ENCODE measurements at places on chromosomes 6 and 20. TPM values are rescaled to one million over a fixed set of nuclear protein-coding genes. Genes with fewer than 3 reads are reported as not detected.

Gene CNBD2
- 13.5 TPM for polyA plus RNA-seq

Gene LTA
- 0.14 TPM for polyA plus RNA-seq

Gene CYP39A1
- 3.2 TPM for polyA plus RNA-seq

Gene GJA1
- 21.5 TPM for polyA plus RNA-seq

Gene KIFC1
- polyA plus RNA-seq = 15.0 TPM

Gene TRIM26
- 40.2 TPM for polyA plus RNA-seq

Gene SNPH
- 0.92 TPM for polyA plus RNA-seq

Gene TRAM2
- 1.8 TPM for polyA plus RNA-seq

Gene RANBP9
- polyA plus RNA-seq = 123 TPM

Gene COX4I2
- 2.6 TPM for polyA plus RNA-seq

Gene BCAS4
- 1.2 TPM for polyA plus RNA-seq

Gene BPIFB1
- 1.4 TPM for polyA plus RNA-seq

Gene NCOA5
- polyA plus RNA-seq = 8.6 TPM

Gene HLA-DRA
- polyA plus RNA-seq = 132 TPM

Gene DNMT3B
- polyA plus RNA-seq = 0.96 TPM

Gene MRPL2
- 48.9 TPM for polyA plus RNA-seq

Gene ZC2HC1B
- 0.14 TPM for polyA plus RNA-seq

Gene KCNG1
- polyA plus RNA-seq = 15.3 TPM

Gene EPHA7
- 0.49 TPM for polyA plus RNA-seq

Gene RIPOR3
- 5.2 TPM for polyA plus RNA-seq

Gene C6orf163
- polyA plus RNA-seq = 0.16 TPM

Gene TAAR6
- not detected for polyA plus RNA-seq

Gene LY6G6F
- polyA plus RNA-seq = not detected

Gene HRH3
- not detected for polyA plus RNA-seq

Gene MTRF1L
- polyA plus RNA-seq = 7.8 TPM

Gene TFAP2D
- polyA plus RNA-seq = not detected

Gene GNAS-AS1
- polyA plus RNA-seq = 0.09 TPM

Gene BPI
- 0.02 TPM for polyA plus RNA-seq

Gene SCUBE3
- polyA plus RNA-seq = 0.12 TPM

Gene RPS21
- 4,370 TPM for polyA plus RNA-seq

Gene B3GAT2
- polyA plus RNA-seq = 0.08 TPM

Gene NMBR
- polyA plus RNA-seq = not detected

Gene SUMO4
- 0.24 TPM for polyA plus RNA-seq

Gene CALHM5
- polyA plus RNA-seq = 0.12 TPM

Gene IMPG1
- polyA plus RNA-seq = 0.02 TPM

Gene COL12A1
- 9.5 TPM for polyA plus RNA-seq

Gene ANGPT4
- 0.08 TPM for polyA plus RNA-seq

Gene ADGB
- not detected for polyA plus RNA-seq

Gene MMP24
- polyA plus RNA-seq = 0.12 TPM

Gene MYCT1
- 1.6 TPM for polyA plus RNA-seq

Gene CDSN
- 0.20 TPM for polyA plus RNA-seq

Gene SEL1L2
- polyA plus RNA-seq = not detected

Gene RIMS1
- polyA plus RNA-seq = 1.0 TPM

Gene OR2B2
- not detected for polyA plus RNA-seq

Gene TTLL9
- 0.14 TPM for polyA plus RNA-seq

Gene GTSF1L
- polyA plus RNA-seq = not detected

Gene PAK5
- polyA plus RNA-seq = 0.21 TPM

Gene SNAI1
- 1.2 TPM for polyA plus RNA-seq

Gene CST4
- not detected for polyA plus RNA-seq

Gene CLPSL2
- polyA plus RNA-seq = not detected

Gene CDKN1A
- 36.9 TPM for polyA plus RNA-seq

Gene KCNB1
- polyA plus RNA-seq = 0.33 TPM

Gene DEF6
- polyA plus RNA-seq = 38.6 TPM

All from esophagus (tissue), 2 donors.